Tibial nerve (tissue), 4 donors: ENCODE measurements at places on chromosomes 11 and 22.

GRCh38 chr22:25540908-25541660 is 23.4 kb upstream of the GRK3 start:
- DNase-seq: no peak

DNA sequence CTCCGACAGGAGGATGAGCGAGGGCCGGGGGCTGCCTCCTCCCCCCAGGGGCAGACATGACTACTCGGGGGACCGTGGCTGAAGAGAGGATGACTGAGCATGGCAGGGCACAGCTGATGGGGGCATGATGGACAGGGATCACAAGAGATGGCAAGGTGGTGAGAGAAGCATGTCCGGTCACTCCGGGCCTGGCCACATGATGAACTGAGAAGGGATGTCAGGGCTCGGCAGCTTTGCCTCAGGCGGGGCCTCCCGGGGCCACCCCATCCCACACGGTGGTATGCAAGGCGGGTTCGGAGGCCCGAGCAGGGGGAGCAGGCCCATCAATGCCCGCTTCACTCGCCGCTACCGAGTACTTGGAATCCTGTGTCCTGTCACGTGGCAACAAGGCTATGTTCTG is 36.6 kb upstream of the UBASH3B start:
- DNase-seq: no peak

- no peak for DNase-seq
These were observed 5.5 kb downstream of the PRPF19 start for GRCh38 chr11:60900673-60901404.

DNA sequence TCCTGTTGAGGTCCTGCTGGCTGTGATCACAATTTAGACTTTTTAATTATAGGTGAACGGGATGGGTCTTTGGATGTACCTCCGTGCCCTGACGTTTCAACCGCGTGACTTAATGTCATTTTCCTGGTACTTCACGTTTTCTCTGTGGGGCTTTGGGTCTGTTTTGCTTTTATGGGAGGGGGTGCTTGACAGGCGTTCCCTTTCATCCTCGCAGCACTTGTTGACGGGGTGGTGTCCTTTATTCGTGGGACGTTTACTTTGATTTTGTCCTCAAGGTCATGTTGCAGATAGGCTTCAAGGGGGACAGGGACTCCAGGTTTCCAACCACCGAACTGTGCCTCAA is 994 bp downstream of the PPP6R3 start:
- DNase-seq: no peak

DNA sequence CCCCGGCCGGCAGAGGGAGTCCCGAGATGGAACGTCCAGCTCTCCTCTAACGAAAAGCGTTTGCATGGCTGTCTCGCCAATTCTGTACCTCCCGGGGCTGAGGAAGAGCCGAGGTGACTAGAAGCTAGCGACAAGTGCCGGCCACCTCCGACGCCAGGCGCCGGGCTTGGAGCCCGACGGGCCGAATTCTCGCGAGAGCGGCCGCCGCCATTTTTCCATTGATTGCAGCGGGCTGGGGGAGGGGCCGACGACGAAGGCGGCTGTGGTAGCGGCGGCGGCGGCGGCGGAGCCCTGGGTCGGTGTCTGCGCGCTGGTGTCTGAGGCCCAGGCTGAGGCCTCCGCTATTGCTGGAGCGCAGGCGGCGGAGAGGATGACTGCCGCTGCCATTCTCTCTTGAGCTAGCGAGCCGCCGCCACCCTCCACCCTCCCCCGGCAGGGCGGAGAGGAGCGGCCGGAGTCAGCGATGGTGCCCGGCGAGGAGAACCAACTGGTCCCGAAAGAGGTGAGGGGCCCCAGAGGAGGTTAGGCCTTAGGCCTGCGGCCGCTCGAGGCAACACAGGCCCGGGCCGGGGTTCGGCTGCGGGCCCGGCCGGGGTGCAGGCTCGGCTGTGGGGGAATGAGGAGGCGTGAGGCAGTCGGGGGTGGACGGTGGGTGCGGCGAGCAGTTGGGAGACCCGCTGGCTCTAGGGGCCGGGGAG is at the start of gene USP47:
USP47 (plus strand) TSS at position 250 of the 698 bp plus-strand sequence; CDS start at position 464, 214 bp downstream.
- peak; percentile 92 for DNase-seq

DNA sequence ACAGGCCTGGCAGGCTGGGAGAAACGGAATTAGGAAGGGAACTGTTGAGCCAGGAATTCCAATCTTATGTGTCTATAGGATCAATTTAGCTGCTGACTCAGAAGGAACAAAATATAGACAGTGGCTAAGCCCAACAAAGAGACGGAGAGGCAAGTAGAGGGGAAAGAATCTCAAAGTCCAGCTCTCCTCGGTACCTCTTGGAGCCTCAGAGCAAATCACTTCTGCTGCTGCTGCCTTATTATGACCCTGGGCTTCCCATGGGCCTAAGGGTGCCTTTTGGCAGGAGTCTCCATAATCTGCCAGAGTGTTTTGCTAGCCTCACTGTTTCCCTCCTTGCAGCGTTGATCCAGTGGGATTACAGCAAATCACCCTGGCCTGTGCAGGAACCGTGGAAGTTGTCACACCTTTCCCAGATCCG is 31.7 kb downstream of the PAX6 start:
- DNase-seq: no peak
